ENCODE measurements at places on chromosomes 7 and 10.

- no peak for DNase-seq
Observed at GRCh38 chr10:86673827-86674581, 5.7 kb downstream of the LDB3 start.

DNA sequence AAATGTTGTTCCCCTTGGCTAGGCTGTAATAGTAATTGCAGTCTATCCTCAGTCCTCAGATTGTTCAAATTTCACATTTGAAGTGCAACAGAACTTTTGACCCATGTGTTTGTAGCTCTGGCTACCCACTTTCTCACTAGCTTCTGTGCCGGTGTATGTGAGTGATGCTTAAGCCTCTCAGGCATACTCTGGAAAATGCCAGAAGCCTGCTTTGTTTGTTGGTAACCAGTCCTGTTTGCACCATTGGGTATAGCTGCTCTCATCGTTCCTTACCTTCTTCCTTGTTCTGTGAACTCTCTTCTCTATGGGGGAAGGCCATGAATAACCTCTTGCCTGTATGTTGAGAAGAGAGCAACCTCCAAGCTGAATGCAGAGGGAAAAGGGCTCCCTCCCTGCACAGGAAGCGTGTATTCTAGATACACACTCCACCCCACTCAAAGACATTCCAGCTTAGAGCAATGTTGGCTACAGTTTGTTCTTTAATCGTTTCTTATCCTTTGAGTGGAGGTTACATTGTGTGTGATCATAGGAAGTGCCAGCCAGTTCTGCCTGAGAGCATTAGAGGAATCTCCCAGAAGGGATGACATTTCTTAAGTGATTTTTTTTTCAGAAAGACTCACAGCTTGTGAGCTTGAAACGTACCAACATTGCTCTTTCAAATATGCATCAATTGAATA lies 40.5 kb downstream of the C1QL3 start:
- no peak for DNase-seq

DNA sequence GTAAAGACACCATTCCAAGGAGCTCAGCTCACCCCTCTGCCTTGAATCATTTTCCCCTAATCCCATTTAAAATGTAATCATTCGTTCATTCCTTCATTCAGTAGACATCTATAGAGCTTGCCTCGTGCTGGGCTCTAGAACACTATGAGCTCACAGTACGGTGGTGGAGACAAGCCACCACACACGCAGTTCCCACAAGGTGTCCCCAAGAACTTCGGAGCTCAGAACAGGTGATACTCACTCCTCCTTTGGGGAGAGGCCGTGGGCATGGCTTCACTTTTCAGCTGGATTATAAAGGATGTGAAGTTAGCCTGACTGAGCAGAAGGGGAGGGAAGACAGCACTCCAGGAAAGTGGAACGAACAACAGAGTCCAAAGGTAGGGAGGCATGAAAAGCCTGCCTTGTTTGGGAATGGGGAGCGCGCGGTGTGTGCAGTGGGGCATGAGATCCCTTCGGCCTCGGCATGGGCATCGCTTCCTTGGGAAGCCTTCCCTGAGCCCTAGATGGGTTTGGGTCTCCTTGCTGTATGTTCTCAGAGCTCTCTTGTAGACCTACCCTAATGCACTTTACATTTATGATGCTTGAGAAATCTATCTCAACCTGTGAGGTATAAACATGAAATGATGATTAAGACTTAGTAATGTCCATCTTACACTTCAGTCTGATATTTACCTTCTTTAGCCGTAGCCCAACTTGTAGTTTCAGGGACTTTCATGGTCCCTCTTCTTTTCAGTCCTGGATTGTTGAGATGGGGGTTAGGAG lies 809 bp upstream of the OGA start:
- no peak for DNase-seq

DNA sequence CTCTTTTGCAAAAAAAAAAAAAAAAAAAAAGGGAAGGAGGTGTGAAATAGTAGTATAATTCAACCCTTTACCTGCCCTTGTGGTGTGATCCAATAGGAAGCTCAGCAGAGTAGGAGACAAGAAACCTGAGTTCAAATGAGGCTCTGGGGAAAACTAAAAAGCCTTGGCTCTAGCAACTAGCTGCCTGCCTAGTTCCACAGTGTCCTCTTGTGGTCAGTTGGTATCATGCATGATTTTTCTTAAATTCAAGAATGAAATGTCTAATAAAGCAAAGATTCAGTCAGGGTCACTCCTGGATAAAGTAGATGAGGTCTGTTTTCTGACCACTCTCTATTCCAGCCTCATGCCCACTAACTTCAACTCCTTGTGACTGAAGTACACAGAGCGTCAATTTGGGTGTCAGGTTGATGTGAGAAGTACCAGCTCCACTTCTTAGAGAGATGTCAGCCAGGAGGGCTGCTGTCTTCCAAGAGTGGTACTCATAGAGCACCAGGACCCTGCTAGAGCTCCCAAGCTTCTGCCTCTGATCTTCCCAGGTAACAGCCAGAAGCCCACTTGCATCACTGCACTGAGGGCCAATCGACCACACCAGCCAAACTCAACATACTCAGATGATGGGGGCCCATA lies 10.5 kb downstream of the LSM5 start:
- no peak for DNase-seq

DNA sequence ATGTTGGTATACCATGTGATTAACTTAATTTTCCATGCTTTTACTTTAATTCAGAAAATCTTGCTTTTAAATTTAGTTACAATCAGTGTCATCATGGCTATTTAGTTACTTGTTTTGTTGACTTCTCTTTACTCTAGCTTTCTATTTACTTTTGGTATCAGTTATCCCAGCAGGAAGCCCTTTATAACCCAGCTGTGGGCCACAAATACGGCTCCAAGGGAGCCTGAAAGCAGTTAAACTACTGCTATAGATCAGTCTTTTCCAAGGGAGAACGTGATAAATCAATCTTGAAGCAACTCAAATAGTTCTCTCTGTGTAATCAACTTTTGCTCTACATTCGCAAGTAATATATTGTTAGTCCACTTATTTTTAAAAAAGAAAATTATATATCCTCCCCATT lies 287.4 kb downstream of the CACNA2D1 start:
- no peak for DNase-seq

- DNase-seq, result no peak
Observed at GRCh38 chr7:91731976-91732375, 148.5 kb downstream of the MTERF1 start.

DNA sequence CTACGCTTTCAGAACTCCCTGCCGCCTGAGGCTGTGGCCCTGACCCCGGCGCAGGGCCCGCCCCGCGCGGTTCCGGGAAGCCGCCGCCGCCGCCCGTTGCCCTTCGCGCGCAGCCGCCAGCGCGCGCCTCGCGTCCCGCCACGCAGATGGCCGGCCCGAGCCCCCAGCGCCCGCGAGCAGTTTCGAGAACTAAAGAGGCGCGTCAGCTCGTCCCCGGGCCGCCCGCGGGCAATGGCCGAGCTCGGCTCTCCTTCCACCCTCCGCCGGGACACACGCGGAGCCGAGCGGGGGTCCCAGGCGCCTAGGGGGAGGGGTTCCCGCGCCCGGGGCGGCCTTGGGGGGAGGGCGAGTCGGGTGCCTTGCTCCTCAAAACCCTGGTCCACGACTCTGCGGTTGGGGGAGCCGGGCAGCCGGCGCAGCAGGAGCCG lies 1.8 kb downstream of the HNRNPF start:
- no peak for DNase-seq

GRCh38 chr7:150903606-150904005 lies 51.3 kb downstream of the AOC1 start:
- DNase-seq, result peak; percentile 20

DNA sequence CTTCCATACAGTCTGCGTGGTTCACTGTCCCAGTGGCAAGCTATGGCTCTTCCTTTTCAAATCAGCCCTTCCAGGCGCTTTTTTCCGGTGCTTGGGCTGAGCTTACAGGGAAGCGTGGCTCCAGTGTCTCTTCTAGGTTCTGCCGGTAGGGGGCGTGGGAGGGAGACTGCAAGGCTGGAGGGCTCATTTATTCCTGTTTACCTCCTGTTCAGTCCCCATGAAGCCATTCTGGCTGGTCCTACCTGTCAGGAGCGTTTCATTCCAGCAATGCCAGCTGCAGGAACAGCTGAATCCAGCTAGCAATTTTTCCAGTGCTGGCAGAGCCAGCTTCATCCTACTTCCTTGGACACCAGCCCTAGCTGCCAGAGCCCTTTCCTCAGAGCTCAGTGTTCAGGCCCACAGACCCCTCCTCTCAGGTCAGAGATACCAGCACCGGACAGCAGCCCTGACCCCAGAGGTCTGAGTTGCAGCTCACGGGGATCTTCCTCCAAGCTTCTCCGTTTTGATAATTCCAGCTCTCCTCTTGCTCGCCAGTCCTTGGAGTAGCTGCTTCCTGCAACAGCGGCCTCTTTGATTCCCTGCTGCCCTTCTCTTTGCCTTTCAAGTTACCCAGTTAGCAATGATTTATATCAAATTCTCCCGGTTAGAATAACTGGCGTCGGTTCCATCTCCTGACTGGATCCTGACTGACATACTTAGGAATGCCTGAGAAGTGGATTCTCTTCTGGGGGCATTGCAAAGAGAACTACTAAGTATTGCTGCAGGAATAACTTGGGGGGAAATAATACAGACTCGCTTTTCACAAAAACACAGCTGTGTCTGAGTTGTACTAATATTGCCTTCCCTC lies 129.8 kb downstream of the FRMD4A start:
- DNase-seq, result no peak

GRCh38 chr7:151782598-151783448 lies 94.1 kb downstream of the PRKAG2 start:
- no peak for DNase-seq

DNA sequence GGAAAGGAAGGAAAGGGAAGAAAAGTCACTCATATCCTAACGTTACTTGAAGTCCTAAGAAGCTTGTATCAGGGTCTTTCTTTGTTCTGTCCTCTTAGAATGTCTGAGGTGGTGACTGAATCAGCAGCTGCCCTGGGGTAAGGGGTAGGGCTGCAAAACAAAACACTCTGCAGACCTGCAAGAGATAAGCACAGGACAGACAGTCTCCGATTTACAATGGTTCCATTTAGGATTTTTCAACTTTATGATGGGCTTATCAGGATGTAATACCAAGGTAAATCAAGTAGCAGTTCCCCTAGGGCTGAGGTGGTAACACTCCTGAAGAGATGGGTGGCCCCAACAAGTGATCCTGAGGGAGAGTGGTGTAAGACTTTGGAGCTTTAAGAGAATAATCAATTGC lies 16.5 kb downstream of the KDM7A start:
- DNase-seq, result no peak

- DNase-seq, result no peak
Observed at GRCh38 chr10:112815269-112816032, 134.6 kb upstream of the TCF7L2 start.

- no peak for DNase-seq
Observed at GRCh38 chr7:51102828-51103227, 213.8 kb downstream of the COBL start.

GRCh38 chr7:46360296-46360695 lies 439.2 kb upstream of the IGFBP3 start:
- no peak for DNase-seq

- no peak for DNase-seq
Observed at GRCh38 chr7:130942211-130942964, 208.4 kb upstream of the KLF14 start.

DNA sequence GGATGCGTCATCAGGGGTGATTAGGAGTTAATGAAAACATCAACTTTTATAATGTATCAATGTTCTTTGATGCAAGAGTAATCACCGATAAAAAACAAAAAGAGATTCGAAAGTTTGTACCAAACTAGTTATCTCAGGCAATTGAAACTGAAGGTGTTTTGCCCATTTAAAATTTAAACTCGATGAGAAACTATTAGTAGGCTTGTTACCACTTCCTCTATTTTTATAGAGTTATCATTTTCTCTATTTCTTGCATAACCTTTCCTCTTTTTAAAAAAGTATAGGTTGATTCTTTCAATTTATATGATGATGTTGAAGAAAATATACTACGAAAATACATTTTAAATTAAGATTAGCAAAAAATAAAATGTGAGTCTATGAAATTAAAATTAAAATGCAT lies 597.3 kb upstream of the POT1 start:
- no peak for DNase-seq

GRCh38 chr7:26723129-26723528 lies 141.3 kb downstream of the SKAP2 start:
- no peak for DNase-seq

DNA sequence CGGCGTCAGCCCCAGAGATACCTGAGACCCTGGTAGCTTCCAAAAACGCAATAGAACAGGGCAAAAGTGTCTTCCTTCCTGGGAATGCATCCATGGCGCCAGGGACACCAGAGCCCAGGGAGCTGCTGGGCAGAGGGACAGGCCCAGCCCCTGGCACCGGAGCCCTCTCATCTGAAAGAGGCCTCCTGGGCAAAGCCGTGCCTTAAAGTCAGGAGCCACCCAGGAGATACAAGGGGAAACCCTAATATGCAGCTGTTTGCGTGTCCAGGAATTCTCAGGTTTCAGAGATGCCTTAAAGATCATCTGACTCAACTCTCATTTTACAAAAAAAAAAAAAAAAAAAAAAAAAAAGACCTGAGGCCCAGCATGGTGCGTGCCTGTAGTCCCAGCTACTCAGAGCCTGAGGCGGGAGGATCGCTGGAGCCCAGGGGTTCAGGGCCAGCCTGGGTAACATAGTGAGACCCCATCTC lies 28.0 kb downstream of the NUDT1 start:
- no peak for DNase-seq

DNA sequence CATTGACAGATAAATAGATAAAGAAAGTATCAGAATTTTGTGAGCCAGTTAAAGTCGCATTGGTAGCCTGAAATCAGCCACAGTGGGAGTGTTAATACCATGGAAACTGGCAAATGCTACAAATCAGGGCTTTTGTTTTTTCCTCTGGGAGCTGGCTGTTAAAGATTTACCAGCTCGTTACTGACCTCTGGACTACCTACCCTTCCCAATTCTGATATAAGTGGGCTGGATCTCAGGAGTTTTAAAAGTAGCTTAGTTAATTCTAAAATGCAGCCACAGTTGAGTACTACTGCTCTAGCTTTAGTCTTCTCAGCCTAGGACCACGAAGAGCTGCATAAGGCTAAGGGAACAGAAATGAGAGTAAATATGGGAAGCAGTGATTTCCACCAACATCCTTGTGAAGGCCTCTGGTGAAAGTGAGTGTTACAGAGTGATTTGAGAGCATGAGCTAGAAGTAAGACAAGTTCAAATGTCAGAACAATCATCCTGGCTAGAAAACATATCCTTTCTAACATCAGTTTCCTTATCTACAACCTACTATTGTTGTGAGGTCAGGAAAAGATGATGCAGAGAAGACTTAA lies 53.2 kb downstream of the A1CF start:
- no peak for DNase-seq

GRCh38 chr10:113126229-113127201 lies 176.5 kb downstream of the TCF7L2 start:
- DNase-seq, result no peak

DNA sequence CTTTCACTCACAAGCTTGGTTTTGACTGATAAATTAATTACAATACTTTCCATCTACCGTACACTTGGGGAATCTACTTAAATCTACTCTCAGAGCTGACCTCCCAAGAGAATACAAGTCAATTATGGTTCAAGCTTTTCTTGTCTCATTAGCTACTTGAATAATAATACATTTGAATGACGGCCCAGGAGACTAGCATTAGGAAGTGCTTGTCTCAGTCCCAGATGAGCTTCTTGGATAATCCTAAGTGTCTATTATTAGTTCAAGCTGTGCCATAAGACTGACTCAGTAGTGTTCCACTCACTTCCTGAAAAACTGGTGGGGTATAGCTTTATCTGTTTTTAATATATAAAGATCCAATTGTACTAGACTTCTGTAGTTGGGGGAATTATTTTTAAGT lies 100.2 kb downstream of the GNAT3 start:
- no peak for DNase-seq

- no peak for DNase-seq
Observed at GRCh38 chr7:73520673-73521635, 1.1 kb downstream of the BAZ1B start.

- no peak for DNase-seq
Observed at GRCh38 chr10:8424555-8425211, 370.2 kb downstream of the GATA3 start.

All from thoracic aorta (tissue), 2 donors.